ENCODE measurements at places on chromosomes 6 and 20.

- no peak for DNase-seq
Measured at GRCh38 chr20:36092398-36093024, 62.0 kb upstream of the EPB41L1 start.

GRCh38 chr6:26272171-26272637 is 92.8 kb upstream of the BTN3A2 start:
- DNase-seq = no peak

DNA sequence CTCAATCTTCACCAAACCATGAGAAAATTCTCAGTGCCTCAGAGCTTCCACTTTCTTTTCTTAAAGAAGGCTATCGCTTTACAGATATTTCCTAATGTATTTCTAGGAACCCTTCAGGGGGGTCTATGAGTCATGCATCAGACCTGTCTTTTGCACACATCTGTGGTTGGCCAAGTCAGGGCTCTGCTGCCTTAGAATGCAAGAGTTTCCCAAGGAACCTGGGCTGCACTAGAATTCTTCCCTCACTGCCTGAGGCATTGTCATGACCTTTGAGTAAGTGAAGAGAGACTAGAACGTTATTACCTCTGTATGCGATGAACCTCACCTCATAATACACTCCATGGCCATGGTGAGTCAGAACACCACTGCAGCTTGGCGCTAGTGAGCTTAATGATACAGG is 365.0 kb upstream of the ID4 start:
- DNase-seq = no peak

- DNase-seq = no peak
Measured at GRCh38 chr6:12356983-12357972, 67.1 kb downstream of the EDN1 start.

GRCh38 chr6:151067684-151068596 is 171.8 kb upstream of the AKAP12 start:
- no peak for DNase-seq

DNA sequence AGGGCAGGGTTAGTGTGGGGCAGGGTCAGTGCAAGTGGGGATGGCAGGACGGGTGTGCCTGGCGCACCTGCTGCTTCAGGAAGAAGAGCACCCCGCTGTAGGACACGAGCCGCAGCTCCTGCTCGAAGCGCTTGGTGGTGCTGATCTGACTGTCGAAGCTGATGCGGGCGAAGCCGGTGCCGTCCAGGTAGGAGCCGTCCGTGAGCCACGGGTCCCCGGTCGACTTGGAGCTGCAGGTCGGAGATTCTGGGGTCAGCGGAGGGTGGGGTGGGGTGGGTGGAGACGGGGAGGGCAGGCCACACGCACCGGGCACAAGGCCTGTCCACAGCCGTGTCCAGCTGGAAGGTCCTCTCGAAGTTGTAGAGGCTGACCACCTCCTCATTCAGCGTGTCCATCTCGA is 10.2 kb downstream of the ADRM1 start:
- no peak for DNase-seq

- DNase-seq = no peak
Measured at GRCh38 chr20:20812136-20812535, 99.7 kb upstream of the RALGAPA2 start.
